ENCODE measurements at places on chromosomes 11 and 22. TPM values are rescaled to one million over a fixed set of nuclear protein-coding genes. Genes with fewer than 3 reads are reported as not detected.

DNA sequence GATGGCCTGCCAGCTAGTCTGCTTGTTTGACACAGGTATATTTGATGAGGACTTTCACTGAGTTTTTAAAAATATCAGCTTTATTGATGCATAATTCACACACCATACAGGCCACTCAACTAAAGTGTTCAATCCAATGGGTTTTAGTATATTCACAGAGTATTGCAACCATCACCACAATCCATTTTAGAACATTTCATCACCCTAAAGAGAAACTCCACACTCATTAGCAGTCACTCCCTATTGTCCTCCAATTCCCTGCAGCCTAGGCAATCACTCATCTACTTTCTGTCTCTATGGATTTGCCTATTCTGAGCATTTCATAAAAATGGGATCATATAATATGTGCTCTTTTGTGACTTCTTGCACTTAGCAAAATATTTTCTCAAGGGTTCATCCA lies 397.9 kb upstream of the NARS2 start:
- DNase-seq = no peak

DNA sequence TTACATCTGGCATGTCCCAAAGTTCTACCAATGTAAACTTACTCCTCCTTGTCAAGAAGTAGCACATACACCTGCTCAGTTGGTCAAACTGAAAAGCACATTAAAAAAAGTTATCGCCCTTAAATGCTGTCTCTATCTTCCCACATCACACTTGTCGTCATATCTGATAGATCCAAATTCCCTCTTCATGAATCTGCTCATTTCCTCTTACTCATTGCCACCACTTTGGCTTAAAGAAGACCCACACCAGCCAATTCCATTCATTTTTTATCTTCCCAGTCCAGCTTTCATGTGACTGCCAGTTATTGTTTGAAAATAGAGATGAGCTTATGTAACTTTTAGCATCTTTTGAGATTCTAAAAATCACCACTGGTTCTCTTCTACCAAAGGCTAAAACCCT lies 305.9 kb upstream of the MTNR1B start:
- DNase-seq = peak; percentile 17

- DNase-seq = no peak
Observed at GRCh38 chr22:43515902-43516301, 104.1 kb downstream of the MPPED1 start.

DNA sequence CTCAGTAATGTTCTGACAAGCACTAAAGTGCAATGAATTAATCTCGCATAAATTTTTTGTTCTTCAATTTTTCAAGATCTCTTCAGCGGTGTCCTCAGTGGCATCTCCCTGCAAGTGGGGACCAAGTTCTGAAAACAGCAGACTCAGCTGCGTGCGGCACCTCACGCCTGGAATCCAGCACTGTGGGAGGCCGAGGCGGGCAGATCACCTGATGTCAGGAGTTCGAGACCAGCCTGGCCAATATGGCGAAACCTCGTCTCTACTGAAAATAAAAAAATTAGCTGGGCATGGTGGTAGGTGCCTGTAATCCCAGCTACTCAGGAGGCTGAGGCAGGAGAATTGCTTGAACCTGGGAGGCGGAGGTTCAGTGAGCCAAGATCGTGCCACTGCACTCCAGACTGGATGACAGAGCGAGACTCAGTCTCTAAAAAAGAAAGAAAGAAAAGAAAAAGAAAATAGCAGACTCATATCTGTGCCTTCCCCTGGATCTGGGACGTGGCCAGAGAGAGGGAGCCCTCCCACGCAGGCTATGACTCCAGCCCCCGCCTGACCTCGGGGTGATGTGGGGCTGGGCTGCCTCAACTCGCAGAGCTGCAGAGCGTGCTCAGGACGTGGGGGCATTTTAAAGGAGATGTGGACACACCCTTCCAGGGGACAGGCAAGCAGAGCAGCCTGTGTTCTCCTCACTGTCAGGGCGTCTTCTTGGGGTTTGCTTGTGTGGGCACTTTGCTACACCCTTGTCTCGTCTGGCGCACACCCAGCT lies 346.6 kb downstream of the BRD1 start:
- DNase-seq = no peak

GRCh38 chr11:48109046-48109666 lies 107.5 kb upstream of the OR4B1 start:
- DNase-seq = peak; percentile 34

DNA sequence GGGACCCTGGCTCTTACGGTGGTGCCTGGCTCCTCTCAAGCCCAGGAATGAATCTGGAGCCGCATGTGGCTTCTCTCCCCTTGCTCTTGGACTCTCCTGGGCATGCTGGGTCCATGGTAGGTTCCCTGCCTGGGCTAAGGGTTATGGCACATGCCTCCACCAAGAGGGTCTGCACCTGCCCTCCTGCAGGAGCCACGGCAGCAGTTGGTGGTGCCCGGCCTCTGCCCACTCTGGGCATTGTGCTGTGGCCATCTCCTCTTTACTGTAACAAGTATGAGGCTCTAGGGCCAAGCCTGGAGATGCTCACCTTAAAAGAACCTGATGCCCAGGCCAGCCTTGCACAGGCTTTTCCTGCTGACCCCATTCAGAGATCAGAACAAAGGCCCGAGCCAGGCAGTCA lies 104.0 kb upstream of the PITPNB start:
- no peak for DNase-seq

GRCh38 chr11:17366495-17366894 lies 14.9 kb downstream of the NCR3LG1 start:
- DNase-seq = no peak

DNA sequence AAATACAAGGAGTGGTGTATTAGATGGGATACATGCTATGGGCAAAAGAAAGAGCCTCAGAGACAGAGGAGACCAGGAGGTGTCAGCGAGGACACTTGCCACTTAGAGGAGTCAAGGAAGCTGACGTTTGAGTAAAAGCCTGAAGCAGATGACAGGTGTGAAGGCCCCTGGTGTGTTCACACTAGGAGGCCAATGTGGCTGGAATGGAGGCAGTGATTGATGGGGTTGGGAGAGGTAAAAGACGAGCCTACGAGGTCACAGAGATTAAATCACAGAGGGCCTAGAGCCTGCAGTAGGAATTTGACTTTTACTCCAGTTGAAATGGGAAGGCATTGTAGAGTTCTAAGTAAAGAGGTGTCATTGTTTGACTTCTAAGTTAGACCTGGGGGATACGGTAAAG lies 12.0 kb upstream of the GDPD5 start:
- DNase-seq = no peak

DNA sequence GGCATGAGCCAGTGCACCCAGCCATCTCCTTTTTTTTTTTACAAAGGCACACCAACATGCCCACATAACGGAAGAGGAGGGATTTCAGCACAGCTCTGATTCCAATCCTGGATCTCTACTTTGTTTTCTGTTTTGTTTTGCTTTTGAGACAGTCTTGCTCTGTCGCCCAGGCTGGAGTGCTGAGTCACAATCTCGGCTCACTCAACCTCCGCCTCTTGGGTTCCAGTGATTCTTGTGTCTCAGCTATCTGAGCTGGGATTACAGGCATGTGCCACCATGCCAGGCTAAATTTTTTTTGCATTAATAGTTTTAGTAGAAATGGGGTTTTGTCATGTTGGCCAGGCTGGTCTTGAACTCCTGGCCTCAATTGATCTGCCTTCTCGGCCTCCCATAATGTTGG lies 28.1 kb downstream of the VSTM5 start:
- peak; percentile 35 for DNase-seq

- no peak for DNase-seq
Observed at GRCh38 chr11:17923217-17923616, 89.6 kb downstream of the SERGEF start.

DNA sequence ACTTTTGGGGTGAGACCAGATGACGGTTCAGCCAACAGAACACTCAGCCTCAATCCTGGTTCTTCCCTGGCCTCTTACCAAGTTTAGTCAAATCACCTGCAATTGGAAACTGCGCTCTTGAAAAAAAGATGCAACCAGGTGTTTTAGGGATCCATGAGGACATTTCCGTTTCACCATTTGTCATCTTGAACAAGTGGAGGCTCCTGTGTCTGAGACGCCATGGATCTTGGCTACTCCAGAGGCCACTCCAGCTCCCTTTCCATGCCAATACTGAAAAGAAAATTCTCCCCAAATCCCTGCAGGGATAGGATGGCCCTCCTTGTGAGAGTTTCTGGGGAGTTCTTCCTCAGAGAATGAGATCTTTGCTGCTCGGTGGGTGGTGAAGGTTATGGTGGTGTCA lies 27.7 kb downstream of the LRRC74B start:
- DNase-seq = no peak

DNA sequence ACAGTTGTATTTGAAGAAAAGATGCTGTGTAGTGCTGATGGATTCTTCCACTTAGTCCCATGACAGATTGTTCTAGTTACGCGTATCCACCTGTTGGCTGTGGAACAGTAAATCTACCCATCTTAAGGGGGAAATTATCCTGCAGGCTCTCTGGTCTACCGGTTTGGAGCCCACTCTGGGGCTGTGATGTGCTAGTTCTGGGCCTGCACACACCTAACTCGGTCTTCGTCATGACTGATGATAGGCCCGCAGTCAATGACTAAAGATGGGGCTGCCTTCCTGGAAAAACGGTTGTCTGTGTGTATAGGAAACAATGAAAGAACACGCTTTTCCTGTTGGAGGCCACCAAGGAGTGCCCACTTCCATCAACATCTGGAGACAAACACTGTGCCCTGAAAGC lies 6.2 kb upstream of the RBM4B start:
- no peak for DNase-seq

GRCh38 chr11:15906481-15907035 lies 449.8 kb downstream of the SOX6 start:
- DNase-seq = no peak

DNA sequence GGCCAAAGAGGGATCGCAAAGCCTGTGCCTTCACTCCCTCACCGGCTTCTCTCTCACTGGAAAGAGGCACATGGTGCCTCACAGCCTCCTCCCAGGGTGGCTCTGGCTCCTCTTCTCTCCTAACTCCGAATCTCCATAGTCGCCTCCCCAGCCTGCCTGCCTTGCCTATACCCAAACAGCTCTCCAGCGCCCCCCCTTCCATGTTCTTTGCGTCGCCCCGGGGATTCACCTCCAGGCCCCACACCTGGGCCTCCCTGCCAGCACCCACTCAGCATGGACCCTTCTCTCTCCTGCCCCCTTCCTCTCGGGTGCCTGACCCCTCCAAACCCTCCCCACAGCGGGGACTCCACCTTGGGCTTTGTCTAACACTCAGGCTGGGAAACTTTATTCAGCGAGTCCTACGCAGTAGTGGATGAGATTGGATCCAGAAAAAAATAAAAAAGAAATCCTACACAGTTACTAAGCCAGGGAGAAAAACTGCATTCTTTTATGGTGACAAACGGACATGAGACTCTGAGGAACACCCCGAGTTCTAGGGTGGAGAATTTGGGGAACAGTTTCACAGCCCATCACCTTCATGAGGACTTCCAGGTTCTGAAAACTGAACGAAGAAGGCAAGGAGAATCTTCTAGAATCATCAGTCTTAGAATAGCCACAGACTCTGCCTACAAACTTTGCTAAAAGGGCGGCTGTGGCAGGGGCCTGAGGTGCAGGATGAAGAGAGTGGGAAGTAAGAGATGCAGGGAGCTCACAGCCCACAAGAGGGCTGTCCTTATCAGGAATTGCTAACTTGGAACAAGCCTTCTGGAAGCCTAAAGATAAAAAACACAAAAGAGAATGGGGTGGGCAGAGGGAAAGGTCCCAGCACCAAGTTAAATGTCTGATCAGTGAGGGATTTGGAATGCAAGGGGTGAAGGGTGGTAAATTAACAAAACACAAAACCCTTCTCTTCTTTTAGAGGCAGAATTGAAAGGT lies 5.3 kb downstream of the PPM1F start:
- DNase-seq = peak; percentile 43

- no peak for DNase-seq
Observed at GRCh38 chr11:2798951-2799761, 86.4 kb downstream of the CDKN1C start.

- no peak for DNase-seq
Observed at GRCh38 chr11:726278-727220, 20.5 kb downstream of the EPS8L2 start.

GRCh38 chr11:27926981-27927481 lies 180.9 kb downstream of the KIF18A start:
- DNase-seq = peak; percentile 89

- DNase-seq = no peak
Observed at GRCh38 chr11:102389253-102389652, 42.2 kb downstream of the BIRC2 start.

- DNase-seq = peak; percentile 53
Observed at GRCh38 chr22:46574993-46575910, 37.8 kb upstream of the CELSR1 start.

GRCh38 chr22:38335077-38335476 lies 17.8 kb upstream of the CSNK1E start:
- no peak for DNase-seq

- DNase-seq = no peak
Observed at GRCh38 chr22:41989246-41989645, 9.3 kb upstream of the WBP2NL start.

The TTC36 gene
- total RNA-seq = 0.69 TPM

The OR8A1 gene
- not detected for total RNA-seq

The ZNF214 gene
- 1.8 TPM for total RNA-seq

The KRTAP5-1 gene
- not detected for total RNA-seq

The APIP gene
- 73.3 TPM for total RNA-seq

The OR10AG1 gene
- not detected for total RNA-seq

The USH1C gene
- not detected for total RNA-seq

The SAA1 gene
- 0.69 TPM for total RNA-seq

The MUC2 gene
- total RNA-seq = not detected

The KCNQ1OT1 gene
- 0.77 TPM for total RNA-seq

All from Daoy (cell line).